Osteoblast (primary cell): ENCODE measurements at places on chromosomes 2 and 18.

- DNase-seq, result no peak
Observed at GRCh38 chr2:62335612-62336011, 139.7 kb downstream of the B3GNT2 start.

DNA sequence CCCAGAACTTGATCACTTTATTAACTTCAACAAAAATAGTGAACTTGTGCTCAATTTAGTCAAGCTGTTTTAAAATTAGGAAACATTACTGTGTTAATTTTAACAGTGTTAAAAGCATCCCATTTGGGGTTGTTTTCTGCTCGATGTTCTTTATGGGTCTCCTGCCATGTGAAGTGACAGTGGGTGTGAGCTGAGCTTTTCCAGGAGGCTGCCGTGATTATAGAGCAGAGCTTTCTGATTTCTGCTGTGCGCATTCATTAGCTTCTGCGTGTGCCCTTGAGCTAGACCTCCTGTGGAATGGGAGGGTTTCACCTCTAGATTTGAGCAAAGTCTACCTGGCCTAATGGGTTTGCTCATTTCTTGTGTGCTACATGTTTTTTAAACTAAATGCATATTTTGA, 121.5 kb downstream of the WDSUB1 start:
- DNase-seq, result no peak

DNA sequence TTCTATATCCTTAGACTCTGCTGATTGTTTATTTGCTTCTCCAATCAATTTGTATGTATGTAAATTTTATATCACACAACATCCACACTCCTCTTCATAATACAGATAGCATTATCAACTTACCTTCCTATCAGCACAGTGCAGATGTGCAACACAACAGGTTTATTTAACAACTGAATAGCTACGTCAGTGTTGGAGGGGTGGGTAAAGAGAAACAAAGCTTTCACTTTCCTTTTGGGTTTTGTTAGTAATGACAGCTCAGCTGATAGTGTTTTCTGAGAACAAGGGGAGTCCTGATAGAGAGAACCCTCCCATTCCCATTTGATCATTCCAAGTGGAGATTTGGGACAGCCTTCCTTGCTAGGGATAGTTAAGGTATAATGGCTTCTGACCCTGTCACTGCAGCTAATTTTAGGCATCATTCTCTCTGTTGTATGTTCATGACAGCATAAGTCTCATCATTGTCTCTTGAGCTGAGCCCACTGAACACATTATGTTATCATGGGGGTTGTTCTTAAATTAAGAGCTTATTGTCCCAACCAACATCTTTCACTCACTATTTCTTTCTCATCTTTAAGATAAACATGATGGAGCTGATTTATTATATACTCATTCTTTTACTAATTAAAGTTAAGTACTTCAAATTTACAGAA, 227.7 kb downstream of the GPD2 start:
- peak; percentile 53 for DNase-seq

GRCh38 chr18:76589316-76589715, 94.3 kb upstream of the ZNF516 start:
- peak; percentile 69 for DNase-seq

- no peak for DNase-seq
Observed at GRCh38 chr18:61833978-61834377, 58.8 kb downstream of the RNF152 start.

GRCh38 chr18:44882163-44882868, 201.6 kb downstream of the SETBP1 start:
- no peak for DNase-seq
